ENCODE measurements at places on chromosomes 1 and 21. TPM values are rescaled to one million over a fixed set of nuclear protein-coding genes. Genes with fewer than 3 reads are reported as not detected.
A peak's percentile ranks its signal among the peaks of the same experiment; 100 is the strongest.

ZNF593 gene
- total RNA-seq: 10.7 TPM

DNA sequence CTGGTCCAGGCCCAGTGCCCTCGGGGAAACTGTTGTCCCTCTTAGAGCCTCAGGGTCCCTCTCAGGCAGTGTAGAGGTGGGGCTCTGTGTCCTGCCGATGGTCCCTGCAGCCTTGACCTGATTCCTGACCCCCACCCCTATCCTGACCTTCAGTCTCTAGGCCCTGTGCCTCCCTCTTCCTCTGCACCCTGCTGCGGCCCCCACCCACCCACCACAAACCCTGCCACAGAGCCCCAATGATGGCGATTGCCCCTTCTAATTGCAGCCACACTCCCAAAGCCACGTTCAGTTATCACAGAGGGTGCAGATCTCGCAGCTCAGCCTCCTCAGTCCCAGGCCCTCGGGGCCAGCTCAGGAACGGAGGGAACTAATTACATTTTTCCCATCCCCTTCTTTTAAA lies 99.7 kb downstream of the PAX7 start:
- no peak for DNase-seq

OR2T33 gene
- not detected for total RNA-seq

PRAMEF6 gene
- total RNA-seq: not detected

GRCh38 chr1:43004587-43005459 lies 46.2 kb upstream of the SLC2A1 start:
- no peak for DNase-seq

- no peak for DNase-seq
Measured at GRCh38 chr1:182391028-182391361, 595 bp downstream of the GLUL start.

DNA sequence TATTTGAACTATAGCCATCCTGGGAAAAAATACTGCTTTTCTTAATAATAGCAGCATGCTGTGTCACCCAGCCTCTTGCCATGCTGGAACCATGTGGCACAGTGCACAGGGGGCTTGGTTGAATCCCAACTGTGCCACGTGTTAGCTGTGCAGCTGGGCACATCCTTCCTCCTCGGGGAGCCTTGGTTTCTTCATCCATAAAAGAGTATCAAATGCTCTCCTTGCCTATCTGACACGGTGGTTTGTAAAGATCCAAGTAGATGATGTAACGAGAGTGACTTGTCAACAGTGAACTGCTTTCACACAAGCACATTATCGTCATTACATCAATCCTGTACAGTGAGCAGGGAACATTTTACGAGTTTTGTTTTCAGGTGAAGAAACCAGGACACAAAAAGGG lies 24.4 kb downstream of the VASH2 start:
- DNase-seq: no peak

DNA sequence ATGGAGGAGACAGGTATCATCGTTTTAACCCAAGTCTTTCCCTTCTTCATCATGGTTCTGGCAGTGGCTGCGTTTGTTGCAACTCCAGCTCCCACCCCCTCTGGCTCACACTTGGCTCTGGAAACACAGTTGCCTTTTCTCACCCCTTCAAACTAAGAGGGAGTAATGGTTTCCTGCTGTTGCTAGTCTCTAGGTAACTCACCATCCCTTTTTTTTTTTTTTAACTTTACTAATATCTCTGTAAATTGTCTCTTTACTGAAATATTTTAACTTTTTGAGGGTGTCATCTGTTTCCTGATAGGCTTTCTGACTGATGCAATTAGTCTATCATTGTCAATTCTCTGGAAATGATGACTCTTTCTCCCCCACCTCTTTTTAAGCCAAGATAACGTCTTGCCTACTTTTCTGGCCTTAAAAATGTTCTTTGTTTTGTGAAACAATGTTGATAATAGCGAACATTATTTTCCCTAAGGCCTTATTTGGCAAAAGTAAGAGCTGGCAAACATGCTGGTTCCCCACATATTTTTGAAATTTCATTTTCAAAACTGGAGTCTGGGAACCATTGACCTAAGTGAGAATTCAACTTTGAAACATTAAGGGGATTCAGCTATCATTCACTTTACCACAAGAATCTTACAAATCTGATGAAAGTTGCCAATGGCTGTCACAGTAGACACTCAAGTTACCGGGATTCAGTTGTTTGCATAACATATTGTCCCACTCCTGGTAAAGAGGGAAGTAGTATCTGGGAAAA lies 85.3 kb downstream of the LEPR start:
- DNase-seq: no peak

GRCh38 chr1:145999321-146000024 lies 3.1 kb upstream of the TXNIP start:
- peak; percentile 56 for DNase-seq

IL19 gene
- total RNA-seq: not detected

PAX7 gene
- total RNA-seq: not detected

GRCh38 chr21:23936224-23936623 lies 1671.1 kb downstream of the MRPL39 start:
- DNase-seq: no peak

DNA sequence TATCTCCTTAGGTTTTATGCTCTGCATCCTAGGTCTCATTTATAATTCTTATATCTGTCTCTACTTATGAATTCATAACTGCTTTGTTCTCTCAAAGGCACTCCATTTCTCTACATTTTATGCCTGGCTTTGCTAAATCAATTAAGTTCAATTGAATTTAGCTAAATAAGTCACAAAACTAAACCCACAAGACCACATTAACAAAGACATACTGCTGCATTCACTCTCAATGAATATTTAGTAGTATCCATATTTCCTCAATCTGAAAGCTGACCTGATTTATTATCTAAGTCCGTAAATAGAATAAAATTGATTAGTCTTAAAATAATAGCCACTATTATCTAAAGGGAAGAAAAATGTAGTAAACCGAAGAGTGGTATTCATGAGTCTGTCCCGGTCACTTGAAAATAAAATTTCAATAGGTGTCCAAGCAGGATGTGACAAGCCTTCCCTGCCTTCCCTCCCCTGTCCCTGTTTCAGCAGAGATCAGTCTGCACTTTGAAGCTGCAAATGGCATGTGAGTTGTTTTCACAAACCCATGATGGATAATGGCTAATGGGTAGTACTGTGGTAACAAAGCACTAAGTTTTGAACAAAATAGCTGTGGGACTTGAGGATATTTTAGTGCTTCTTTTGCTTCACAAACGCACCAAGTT lies 295.0 kb upstream of the NCAM2 start:
- DNase-seq: no peak

DNA sequence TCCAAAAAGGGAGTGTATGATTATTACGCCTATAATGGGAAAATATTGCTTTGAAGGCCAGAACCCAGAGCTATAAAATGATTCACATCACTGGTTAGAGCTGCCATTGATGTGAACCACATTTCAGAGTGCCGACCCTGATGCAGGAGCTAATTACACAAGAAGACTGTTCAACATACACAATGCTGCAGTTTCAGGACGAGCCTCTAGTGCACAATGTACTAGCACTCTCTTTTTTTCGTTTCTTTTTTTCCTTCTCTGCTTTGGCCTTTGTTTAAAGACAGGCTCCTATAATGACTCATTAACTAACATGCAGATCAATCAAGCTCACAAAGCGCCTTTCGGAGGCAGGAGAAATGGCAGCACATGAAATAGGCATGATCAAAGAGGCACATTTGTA lies 66.0 kb upstream of the HMGB4 start:
- DNase-seq: no peak

BNIPL gene
- total RNA-seq: 8.3 TPM

DNA sequence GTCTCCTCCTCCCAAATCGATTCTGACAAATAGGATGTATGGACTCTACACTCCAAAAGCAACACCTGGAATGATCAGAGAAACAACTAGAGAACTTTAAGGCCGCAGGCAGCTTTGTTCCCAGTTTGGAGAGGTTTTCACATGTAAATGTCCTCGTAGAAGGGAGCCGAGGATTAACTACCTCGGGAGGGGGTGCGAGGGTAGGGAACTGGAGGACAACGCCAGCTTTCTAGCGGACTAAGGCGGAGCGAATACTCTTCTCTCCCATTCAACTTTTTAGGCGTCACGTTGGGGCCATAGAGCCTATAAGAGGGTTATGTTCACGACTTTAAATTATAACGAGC lies 1.2 kb downstream of the SCAF4 start:
- DNase-seq: no peak

DNA sequence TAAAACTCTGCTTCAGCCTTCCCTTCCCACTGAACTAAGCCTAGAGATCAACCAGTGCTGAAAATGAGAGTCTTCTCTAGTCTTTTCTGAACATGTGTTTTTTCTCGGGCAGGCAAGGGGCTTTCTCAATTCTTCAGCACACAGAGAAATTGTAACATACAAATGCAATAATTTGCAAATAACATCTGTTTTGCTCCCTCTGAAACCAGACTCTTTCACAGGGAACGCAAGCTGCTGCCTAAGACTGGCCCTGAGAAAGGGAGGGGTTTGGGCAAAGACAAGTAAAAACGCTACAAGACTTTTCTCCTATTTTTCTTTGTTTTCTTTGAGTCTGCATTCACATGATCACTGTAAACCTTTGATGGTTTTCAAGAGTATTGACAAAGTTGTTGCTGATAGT lies 39.6 kb upstream of the VN1R5 start:
- DNase-seq: no peak

- DNase-seq: no peak
Measured at GRCh38 chr21:41108668-41109585, 59.0 kb upstream of the BACE2 start.

DNA sequence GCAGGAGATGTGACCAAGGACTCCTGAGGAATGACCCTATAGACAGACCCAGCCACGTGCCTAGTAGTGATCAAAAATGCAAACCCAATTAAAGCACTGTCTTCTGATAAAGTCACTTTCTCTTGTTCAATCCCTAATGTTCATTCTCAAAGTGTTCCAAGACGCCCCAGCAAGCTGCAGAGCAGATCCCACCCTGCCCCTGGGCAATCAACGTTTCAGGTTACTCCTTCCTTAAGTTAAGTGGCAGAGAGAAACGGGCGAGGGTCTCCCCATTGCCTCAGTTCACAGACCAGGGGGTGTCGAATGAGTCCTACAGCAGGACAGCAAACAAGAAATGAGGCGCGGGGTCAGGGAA lies 699 bp upstream of the RGS2 start:
- no peak for DNase-seq

- no peak for DNase-seq
Measured at GRCh38 chr21:34704119-34704518, 35.3 kb downstream of the CLIC6 start.

Data from CD4-positive, alpha-beta memory T cell (primary cell).